ENCODE measurements at places on chromosomes 2 and 18. TPM values are rescaled to one million over a fixed set of nuclear protein-coding genes. Genes with fewer than 3 reads are reported as not detected.

DNA sequence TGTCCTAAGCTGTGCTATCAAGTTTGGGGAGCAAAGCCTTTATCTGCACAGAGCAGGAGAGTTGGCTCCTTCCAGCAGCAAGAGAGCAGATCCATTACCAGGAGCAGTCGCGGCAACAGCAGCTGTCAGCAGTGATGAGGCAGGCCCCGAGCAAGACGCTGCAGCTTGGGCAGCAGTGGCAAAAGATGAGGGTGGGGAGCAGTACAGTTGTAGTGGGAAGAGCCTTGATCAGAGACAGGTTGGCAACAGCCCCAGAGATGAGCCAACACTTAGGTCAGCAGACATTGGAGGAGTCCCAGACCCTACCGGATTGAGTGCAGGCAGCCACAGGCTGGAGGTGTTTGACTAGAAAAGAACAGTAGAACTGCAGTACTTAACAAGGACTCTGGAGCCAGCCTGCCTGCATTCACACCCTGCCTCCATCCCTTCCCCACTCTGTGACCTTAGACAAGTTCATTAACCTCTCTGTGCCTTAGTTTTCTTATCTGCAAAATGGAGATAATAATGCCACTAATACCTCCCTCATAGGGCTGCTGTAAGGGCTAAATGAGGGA is 117.1 kb upstream of the SERTAD2 start:
- no peak for DNase-seq

DNA sequence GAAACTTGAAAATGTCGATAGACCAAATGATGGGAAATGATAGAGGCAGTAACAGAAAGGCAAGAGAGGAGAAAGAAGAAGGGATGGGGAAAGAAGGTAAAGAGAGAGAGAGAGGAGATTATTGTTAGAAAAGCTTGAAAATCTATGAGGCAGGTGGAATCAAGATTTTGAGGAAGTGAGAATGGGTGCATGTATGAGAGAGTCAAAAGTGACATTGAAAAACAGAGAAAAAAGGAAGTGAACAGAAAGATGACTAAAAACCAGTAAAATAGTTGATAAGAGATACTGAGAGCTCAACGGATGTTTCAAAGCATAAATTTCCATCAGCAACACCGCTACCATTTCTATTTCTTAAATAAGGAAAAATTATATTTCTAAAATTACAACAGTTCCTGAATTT is 327.4 kb upstream of the CWC22 start:
- no peak for DNase-seq

GRCh38 chr18:58997811-58998337 is 133.2 kb downstream of the ZNF532 start:
- no peak for DNase-seq

DNA sequence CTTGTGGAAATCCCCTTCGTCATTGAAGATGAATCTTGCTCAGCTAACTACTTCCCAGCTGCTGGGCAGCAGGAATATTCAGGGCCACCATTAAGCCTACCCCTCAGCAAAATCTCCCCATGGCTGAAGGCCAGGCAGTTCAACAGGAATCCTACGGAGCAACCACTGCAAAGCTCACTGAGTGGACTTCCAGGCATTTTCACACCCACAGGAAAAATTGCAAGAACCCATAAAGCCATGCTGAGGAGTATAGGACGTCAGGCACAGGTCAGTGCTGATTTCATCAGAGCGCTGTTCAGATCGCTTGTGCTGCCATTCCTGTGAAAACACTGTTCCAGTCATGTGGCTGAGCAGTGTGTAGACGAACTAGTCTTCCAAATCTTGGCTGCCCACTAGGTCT is 134.8 kb upstream of the TACR1 start:
- DNase-seq: no peak

DNA sequence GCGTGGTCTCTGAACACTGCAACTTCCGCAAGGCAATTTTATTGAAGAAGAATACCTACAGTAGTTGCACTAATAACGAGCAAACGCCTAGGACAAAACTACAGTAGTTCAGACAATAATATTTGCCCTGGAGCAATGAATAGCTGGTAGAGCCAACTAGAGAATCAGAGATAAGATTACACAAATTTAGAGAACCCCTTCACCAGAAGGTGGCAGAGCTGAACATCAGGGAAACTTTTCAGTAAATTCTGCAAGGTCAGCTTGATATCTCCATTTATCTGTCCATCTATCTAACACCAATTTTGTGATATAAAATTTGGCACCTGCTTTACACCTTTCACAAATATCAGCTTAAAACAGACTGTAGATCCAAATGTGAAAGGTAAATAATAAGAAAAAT is 43.8 kb downstream of the CDH19 start:
- no peak for DNase-seq

- DNase-seq: no peak
These were observed 105.5 kb downstream of the BCL2 start for GRCh38 chr18:63213936-63214671.

Gene ZAP70
- 3.0 TPM for total RNA-seq

GRCh38 chr2:100113990-100114433 is 28.4 kb downstream of the AFF3 start:
- no peak for DNase-seq

- no peak for DNase-seq
These were observed 181.3 kb upstream of the LINC00305 start for GRCh38 chr18:64330161-64330560.

Gene RIT2
- not detected for total RNA-seq

Gene KCNF1
- total RNA-seq: not detected
